ENCODE measurements at places on chromosomes 3 and 15.

GRCh38 chr3:53791317-53791716 is 54.9 kb downstream of the CHDH start:
- no peak for DNase-seq

DNA sequence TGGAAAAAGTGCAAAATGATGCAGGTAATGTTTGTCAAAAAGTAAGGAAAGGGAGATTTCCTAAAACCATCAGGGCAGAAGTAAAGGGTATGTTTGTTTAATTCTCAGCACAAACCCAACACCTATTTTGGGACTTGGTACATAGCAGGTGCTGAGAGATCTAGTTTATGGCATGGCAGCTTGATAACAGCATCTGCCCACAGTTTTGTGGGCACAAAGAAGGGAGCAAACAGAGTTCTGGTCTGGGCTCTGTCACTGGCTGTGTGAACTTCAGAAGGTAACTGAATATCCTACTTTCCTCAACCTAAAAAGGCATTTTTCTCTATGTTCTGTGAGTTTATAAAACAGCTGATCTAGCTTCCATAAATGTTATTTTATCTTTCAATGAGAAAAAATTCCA is 141.6 kb downstream of the PLCH1 start:
- no peak for DNase-seq

- peak; percentile 27 for DNase-seq
Observed at GRCh38 chr15:68817304-68818065, 3.2 kb downstream of the ANP32A start.

DNA sequence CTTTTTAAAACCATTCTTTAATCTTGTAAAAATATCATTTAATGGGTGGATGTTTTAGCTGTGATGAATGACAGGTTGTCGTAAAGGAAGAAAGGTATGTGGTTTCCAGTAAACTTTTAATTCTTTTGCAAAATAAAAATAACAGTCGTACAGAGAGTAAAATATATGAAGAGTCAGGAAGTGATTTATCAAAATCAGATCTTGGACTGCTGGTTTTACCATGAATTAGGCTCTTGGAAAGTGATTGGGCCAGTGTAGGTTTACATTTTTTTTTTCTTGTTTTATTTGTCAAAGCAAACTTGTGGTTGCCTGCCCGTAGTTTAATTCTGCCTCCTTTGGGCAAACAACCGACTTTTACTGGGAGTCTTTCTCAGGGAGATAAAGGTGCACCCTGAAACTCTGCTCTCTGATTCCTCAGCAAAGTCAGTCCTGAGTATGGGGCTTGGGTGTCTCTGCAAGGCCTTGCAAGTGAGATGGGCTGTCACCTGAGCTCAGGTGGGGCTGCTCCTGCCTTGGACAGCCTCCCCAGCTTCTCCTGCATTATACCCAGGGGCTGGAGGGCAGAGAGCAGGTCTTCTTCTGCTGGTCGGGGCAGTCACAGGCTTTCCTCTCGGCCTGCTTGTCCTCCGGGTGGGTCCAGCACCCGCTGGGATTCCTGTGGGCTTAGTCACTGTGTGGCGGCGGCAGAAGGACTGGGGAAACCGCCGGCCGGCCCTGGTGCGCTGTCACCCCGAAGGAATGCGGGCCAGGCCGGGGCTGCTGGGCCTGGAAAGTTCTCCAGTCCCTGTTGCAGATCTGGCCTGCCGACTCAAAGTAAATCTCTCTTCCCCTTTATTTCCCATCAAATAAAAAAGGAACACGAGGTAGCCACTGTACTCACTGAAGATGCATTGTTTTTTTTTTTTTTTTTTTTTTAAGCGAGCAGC is 79.0 kb downstream of the IGF1R start:
- no peak for DNase-seq

DNA sequence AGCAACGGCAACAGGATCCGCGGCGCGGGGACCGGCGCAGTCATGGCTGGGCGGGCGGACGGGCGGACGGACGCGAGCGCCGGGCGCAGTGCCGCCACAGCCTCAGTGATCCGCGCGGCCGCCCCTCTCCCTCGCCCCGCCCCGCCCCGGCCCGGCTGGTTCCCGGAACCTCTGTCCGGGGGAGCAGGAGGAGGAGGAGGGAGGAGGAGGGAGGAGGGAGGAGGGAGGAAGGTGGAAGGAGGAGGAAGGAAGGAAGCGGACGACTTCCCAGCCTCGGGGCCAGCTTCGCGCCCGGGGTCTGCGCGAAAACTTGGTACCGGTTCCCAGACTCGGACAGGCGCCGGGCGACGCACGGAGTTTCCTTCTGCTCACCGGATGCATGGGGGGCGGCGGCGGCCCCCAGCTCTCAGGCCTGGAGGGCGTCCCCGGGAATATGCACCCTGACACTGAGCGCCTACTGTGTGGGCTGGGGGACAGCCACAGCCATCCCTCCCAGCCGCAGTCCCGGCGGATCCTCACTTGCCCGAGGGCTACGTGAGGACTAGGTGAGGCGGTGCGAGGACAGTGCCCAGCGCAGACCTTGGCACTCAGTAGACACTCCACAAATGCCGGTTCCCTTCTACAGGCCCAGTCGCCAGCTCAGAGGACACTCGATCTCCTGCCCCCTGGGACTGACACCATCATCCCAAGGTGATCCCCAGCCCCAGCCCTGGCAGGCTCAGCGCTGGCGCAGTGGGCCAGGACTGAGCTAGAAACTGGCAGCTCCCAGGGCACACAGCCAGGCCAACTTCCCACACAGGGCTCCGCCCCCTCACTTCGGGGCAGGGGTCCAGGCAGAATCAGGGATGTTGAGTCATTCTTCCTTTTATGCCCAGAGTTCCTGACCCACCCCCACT is at the start of gene SHISA5:
Gene SHISA5 (minus strand): TSS at position 124 of the 896 bp plus-strand sequence. CDS start 80 bp downstream, at position 44.
- no peak for DNase-seq

DNA sequence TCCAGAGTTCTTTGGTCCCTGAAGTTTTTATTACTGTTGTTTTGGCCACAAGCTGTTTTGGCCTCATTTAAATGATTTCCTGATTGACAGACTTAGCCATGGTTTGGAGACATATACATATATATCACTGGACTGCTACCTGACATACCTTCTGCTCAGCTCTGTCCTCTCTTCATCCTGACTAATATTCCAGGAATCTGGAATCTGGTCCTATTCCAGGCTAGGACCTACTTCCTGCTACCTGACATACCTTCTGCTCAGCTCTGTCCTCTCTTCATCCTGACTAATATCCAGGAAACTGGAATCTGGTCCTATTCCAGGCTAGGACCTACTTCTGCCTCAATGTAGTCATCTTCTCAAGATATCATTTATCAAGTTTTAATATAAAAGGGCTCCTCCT is 724.4 kb upstream of the ROBO1 start:
- no peak for DNase-seq

DNA sequence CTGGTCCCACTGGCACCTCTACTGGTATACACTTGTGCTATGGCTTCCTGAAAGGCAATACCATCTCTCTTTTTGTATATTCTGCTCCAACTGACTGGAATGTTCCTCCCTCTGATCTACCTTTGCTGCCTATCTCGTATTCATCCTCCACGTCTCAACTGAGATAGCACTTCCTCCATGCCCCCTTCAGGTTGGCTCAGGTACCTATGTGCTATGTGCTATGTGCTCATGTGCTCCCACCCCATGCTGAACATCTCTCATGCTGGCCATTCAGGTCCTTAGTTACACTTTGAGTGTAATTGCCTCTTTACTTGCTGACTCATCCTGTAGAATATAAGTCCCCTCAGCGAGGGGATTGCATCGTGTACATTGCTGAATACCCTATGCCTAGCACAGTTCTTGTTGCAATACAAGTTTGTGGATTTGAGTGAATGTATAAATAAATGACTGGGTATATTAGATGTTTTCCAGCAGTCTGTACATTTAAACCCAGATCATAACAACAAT is 156.9 kb downstream of the SOX2 start:
- no peak for DNase-seq

- no peak for DNase-seq
Observed at GRCh38 chr3:189799366-189799765, 168.2 kb downstream of the TP63 start.

- DNase-seq: no peak
Observed at GRCh38 chr3:162195147-162195546, 698.5 kb downstream of the OTOL1 start.

DNA sequence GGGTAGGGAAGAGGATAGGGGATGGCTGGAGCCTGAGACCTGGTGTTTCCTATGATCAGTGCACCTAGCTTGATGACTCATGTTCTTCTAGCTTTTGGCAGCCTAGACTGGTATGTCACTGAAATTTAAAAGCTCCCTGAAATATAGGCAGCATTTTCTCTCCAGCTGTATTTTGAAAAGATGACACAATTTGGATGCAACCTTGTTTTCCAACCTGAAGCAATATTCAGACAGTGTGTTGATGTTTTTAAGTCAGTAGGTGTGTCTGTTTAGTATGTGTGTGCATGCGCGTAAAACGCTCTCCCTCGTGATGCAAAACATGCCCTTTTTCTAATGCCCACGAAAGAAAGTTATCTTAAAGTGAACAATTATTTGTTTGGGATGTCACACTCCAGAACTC is 58.5 kb downstream of the RPL22L1 start:
- DNase-seq: no peak

- peak; percentile 4 for DNase-seq
Observed at GRCh38 chr3:174198199-174198598, 660.9 kb upstream of the NAALADL2 start.

GRCh38 chr3:190557296-190557695 is 43.4 kb downstream of the IL1RAP start:
- DNase-seq: no peak

- no peak for DNase-seq
Observed at GRCh38 chr3:50264383-50264963, 4.5 kb upstream of the SEMA3B start.

DNA sequence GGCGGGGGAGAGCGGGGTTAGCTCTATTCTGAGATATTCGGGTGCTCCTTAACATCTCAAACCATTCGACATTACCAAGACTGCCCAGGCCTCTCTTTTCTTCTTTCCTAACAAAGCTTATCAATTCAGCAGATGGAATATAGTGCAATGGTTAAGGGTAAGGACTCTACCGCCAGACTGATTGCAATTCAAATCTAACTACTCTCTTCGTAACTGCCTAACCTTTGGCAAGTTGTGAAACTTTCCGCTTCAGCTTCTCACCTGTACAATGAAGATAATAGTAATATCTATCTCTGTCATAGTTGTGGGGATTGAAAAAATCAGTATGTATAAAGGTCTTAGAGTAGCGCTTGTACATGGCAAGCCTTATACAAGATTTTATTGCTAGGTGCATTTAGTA is 972 bp downstream of the UBA5 start:
- DNase-seq: no peak

- no peak for DNase-seq
Observed at GRCh38 chr15:43135351-43135750, 2.0 kb downstream of the TMEM62 start.

DNA sequence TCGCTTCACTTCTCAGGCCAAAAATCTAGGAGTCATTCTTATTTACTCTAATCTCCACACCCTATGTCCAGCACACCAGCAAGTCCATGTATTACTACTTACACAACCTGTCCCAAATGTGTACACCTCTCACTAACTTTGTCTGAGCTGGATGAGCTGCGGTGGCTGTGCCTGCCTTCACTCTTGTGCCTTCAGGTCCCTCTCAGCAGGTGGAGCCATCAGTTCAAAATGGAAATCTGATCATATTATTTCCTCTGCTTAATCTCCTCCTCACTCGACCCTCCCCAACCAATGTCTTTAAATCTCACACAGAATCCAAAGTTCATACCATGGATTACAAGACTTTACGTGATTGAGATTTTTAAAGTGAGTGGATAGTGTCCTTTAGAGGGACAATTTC is 82.8 kb downstream of the SSR3 start:
- no peak for DNase-seq

GRCh38 chr15:70480196-70480856 is 283.0 kb downstream of the UACA start:
- no peak for DNase-seq

DNA sequence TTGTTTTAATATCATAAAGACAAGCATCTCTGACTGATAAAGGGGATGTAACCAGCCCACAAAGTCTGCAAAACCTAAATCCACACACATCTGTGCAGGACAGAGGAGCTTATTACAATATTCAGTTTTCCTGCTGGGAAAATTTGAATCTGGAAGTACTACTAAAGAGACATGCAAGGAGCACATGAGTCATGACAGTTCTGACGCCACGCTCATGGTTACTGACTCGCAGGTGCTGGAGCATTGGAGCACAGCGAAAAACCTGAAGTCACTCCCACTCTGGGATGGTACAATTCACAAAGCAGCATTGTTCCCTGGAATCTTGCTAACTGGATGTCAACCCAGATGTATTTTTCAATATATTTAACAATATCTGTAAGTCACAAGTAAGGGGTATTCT is 7.6 kb upstream of the ISL2 start:
- DNase-seq: no peak

- DNase-seq: no peak
Observed at GRCh38 chr3:195757438-195757770, 36.6 kb downstream of the MUC20 start.

DNA sequence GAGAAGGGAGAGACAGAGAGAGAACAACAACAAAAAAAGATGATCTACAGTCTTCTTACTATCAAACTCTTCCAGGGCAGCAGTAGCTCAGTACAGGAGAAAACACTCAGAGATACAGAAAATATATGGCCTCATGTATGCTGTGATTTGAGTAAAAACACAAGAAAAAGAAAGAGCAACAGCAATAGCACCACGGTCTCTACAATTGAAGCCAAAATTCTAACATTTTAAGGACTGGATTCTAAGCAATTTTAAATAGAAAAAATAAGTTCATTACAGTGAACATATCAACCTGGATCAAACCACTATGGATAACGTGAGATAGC is 43.5 kb upstream of the ALCAM start:
- DNase-seq: no peak

- no peak for DNase-seq
Observed at GRCh38 chr3:117346901-117347300, 637.3 kb downstream of the TUSC7 start.

GRCh38 chr3:71052716-71053115 is 530.8 kb downstream of the FOXP1 start:
- no peak for DNase-seq

- no peak for DNase-seq
Observed at GRCh38 chr15:86333819-86334218, 254.1 kb downstream of the AGBL1 start.

DNA sequence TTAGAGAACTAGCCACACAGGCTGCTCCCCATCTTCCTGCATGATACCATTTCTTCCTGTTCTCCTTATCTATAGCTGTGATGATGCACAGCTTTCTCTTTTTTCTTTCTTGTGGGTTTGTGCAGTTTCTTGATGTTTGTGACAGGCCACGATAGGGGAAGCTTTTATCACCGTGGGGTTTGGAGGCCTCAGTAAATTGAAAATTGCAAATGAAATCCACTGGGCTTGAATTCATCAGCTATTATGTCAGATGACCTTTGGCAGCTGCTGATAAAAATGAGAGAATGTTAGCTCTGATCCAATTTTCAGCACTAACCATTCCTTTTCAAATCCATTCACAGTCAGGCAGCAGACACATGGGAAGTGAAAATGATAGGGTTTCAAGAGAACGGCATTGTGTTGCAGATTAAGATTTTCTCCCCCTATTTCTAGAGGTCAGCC is 176.9 kb upstream of the SOX2 start:
- no peak for DNase-seq

Data from NCI-H748 treated with DMSO at 0.1 percent for 48 hours (cell line).